ENCODE measurements at places on chromosomes 6 and 20.

- DNase-seq = no peak
These were observed at the start of gene ZC3H12D for GRCh38 chr6:149484733-149485700. Gene ZC3H12D, minus strand, starts transcription at chr6:149485014. Its CDS starts 10,471 bp downstream, at chr6:149474543.

DNA sequence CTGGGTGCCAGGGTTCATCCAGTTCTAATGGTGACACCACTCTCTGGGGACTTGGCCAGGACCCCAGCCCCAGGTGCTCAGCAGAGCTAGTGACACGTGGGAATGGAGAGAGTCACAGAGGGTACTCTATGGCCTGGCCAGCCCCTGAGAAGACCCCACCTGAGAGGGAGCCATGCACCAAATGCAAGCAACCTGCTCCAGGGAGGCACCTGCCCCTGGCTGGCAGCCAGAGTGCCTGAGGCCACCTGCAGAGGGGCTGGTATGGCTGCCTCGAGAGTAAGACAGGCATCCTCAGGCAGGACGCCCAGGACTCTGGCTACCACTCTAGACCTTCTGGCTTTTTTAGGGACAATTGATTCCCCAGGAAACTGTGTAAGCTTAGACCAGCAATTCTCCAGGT is 38.6 kb upstream of the CST7 start:
- no peak for DNase-seq

DNA sequence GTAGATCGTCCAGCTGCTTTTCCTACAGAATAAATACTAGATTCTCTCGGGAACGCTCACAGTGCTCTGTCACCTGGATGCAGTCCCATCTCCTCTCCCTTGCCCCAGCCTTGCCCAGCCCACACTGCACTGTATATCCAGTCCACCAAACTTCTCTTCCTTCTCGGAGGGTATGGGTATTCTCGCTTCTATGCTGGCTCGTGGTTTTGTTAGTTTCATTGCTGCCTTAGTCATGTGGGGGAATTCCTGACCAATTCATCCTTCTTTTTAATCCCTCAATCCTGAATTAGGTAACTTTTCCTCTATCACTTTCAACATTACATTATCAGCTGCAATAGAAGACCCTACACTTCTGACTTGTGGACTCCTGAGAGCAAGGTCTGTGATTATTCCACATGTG is 252.4 kb downstream of the GMDS start:
- DNase-seq = no peak

DNA sequence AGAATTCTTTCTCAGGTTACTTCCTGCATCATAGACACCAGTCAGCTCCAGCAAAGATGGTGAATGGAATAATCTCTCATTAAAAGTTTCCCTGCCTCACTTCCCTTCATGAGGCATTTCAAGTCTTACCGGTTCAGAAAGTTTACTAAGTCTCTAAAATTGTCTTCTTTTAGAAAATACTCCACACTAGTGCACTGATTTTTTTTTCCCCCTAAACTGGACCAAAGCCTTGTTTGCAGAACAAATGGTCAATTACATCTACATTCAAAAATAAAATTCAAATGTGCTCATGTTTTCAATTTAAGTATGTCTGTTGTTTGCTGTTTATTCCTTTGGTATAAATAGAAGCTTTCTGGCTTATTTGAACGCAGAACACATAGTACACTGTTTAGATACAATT is 111.2 kb downstream of the GMPR start:
- no peak for DNase-seq

- DNase-seq = no peak
These were observed 2.3 kb upstream of the LYRM2 start for GRCh38 chr6:89640804-89641203.

DNA sequence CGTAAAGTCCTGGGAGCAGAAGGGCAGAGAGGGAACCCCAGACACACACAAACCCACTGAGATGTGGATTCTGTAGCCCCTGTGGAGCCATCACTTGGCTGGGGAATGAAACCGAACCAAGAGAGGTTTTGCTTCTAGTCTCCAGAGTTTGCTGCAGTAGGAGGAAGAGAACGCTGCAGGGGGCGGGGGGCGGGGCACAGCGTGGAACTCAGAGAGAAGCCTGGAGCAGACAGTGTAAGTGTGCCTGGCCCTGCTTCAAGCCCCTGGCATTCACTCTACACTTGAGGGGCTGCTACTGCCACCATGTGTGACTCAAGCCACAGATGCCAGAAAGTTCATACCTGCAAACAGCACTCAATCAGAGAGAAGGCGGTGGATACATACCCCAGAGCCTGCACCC is 18.9 kb downstream of the GABRR1 start:
- no peak for DNase-seq

GRCh38 chr6:162442687-162443086 is 284.9 kb downstream of the PRKN start:
- peak; percentile 41 for DNase-seq

GRCh38 chr6:146542881-146543210 is 787 bp upstream of the RAB32 start:
- DNase-seq = no peak

GRCh38 chr20:19540392-19540791 is 217.7 kb upstream of the RIN2 start:
- DNase-seq = no peak

DNA sequence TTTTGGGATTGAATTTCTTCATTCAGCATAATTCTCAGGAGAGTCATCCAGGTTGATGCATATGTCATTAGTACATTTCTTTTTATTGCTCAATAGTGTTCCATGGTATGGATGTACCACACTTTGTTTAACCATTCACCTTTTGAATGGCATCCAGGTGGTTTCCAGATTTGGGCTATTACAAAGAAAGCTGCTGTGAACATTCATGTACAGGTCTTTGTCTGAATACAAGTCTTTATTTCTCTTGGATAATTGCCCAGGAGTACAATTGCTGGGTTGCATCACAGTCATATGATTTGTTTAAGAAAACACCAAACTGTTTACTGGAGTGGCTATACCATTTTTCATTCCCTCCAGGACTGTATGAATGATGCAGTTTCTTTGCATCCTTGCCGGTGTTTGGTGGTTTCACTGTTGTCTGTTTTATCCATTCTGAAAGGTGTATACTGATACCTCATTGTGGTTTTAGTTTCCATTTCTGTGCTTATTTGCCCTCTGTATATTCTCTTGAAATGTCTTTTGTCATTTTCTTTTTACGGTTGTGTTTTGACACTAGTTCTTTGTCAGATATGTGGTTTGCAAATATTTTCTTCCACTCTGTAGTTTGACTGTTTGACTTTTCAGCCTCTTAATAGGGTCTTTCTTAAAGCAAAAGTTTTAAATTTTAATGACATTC is 8.8 kb downstream of the CDKAL1 start:
- DNase-seq = no peak

DNA sequence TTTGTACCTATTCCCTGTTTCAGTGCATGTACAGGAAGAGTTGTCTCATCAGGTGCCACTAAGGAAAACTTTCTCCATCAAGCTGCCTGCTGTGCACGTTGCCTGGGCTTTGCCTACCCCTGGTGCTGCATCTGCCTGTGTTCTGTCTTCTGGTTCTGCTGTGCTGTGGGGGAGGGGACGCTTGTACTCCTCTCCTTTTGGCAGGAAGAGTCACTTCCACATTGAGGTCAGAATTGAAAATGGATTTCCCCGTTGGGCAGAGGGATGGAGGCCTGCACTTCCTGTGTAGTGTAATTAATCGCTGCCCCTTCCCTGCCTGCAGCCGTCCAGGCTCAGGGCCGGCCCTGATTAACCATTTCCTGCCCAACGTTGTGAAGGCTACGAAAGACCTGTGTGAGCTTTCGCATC is 153.3 kb downstream of the SCML4 start:
- no peak for DNase-seq

DNA sequence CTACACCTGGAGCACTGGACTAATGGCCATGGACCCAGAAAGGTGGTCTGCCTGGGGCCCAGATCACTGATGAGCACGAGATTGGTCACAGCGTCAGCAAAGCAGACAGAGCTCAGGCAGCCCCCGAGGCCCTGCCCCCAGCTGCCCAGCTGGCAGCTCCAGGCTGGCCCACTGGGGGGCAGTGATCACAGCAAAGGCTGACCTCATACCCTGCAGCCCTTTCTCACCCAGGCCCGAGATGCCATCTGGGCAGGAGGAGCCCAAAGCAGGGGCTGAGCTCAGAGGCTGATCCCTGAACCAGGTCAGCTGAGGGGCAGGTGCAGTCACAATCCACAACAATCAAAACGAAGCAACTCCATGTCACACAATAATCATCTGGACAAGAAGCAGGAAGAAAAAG is 4.1 kb downstream of the MAP1LC3A start:
- DNase-seq = no peak

DNA sequence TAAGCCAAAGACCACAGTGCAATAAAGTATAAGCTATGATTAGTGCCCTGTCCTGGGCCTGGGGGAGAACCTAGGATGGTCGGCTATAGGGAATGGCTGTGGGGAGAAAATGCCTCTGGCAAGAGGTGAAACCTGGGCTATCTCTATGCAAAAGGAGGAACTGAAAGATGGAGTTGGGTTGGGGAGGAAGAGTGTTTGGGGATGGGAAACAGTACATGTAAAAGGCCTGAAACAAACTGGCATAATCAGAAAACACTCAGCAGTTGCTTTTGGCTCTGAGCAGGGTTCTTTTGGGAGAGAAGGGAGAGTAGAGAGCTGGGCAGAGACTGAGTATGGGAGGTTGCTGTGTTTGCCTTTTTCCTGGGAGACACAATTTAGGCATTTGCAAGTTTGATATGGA is 31.9 kb upstream of the FUCA2 start:
- DNase-seq = no peak

DNA sequence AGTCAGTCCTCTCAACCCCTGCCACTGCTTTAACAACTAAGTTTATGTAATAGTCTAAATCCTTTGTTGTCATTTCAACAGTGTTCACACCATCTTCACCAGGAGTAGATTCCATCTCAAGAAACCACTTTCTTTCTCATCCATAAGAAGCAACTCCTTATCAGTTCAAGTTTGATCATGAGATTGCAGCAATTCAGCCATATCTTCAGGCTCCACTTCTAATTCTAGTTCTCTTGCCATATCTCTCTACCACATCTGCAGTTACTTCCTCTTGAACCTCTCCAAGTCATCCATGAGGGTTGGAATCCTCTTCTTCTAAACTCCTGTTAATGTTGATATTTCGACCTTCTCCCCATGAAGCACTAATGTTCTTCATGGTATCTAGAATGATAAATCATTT is 57.9 kb upstream of the FOXO3 start:
- DNase-seq = no peak

GRCh38 chr20:58145506-58146080 is 82.9 kb downstream of the ANKRD60 start:
- no peak for DNase-seq

GRCh38 chr20:5214826-5215225 is 88.0 kb downstream of the CDS2 start:
- DNase-seq = no peak

- DNase-seq = no peak
These were observed 102.3 kb upstream of the BMP2 start for GRCh38 chr20:6665161-6665560.

DNA sequence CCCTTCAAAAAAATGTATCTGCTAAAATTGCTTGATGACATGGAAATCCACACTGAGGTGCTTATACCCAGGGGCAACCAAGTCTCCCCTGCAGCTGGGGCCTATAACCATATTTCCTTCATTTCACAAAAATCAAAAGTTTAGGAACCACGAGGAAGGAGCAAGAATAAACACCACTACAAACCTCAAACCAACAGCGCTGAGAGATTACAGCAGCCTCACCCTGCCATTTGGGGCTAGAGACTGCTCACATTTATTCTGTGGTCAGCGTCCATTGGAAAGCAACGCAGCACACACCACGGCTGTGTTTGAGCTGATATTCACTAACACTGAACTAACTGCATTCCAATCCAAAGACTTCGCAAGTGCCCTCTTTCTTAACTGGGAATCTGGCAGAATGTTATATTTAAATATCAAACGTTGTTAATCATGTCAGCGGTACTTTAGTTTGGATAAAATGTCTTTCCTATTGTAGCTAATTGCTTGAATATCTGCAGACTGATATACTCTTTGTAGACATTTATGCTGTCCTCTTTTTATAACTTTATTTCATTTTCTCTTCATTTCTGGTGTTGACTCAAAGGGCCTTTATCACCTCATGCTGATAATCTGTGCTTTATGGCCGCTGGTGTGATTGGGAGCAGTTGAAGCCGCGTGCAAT is 94.6 kb downstream of the FOXA2 start:
- DNase-seq = no peak

- DNase-seq = peak; percentile 72
These were observed 102.8 kb downstream of the DACT2 start for GRCh38 chr6:168216751-168217191.

DNA sequence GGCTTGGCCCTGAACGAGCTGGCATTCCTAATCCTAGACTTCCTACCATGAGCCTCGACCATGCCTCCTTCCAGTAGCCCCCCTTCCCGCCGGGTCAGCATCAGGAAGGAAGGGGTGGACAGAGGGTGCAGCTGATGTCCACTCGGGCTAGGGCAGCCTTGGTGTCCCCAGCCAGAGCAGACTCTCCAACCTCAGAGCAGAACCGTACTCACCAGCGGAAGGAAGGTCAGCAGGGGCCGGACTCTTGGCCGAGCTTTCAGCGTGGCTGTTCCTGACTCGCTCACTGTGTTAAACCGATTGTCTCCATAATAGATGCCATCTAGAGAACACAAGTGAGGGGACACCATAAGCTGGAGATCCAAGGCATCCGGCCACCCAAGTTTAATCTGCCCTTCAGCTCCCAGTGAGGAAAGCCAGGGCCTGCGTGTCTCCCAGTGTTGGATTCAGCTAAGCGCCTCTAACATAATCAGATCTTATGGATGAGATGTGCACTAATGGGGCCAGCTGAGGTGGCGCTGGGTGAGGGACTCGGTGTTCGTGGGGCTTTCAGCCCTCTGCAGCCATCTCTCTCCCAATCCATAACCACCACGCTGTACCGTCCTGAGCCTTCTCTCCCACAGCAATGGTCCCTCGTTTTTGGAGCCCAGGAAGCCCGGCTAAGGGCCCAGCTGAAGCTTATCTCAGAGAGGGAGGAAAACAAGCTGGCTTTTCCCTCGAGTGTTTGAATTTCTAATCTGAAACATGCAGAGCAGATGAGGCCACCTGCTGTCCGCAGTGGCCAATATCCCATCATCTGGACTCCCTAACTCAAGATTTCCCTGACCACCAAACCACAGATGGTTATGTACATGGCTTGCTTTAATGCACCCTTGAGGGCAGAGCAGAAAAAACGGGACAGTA is 13.7 kb downstream of the C6orf132 start:
- DNase-seq = no peak

- no peak for DNase-seq
These were observed 9.5 kb downstream of the MBOAT1 start for GRCh38 chr6:20202699-20203302.

DNA sequence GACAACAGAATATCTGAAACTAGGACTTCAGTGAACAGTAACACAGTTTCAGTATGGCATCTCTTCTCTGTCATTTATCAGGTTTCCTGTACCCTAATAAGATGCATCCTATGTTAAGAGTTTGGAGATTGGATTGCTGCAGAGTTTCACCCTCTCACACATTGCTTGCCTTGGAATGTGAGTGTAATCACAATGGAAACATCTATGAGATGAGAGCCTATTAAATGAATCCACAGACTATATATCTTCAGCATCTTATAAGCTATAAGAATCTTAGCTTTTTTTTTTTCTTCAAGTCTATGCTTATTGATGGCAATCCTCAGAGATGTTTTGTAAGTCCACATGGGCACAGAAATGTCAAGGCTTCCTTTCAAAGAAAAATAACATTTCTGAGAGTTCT is 292.5 kb downstream of the PRKN start:
- DNase-seq = no peak

GRCh38 chr6:84582997-84583396 is 181.4 kb downstream of the TBX18 start:
- DNase-seq = no peak

- DNase-seq = no peak
These were observed 123.2 kb downstream of the TFAP2C start for GRCh38 chr20:56752274-56752673.

Data from neuronal stem cell (in vitro differentiated cells).